ENCODE measurements at places on chromosomes 1 and 21.

- DNase-seq, result no peak
These were observed 8.1 kb downstream of the CELA2B start for GRCh38 chr1:15483971-15484370.

DNA sequence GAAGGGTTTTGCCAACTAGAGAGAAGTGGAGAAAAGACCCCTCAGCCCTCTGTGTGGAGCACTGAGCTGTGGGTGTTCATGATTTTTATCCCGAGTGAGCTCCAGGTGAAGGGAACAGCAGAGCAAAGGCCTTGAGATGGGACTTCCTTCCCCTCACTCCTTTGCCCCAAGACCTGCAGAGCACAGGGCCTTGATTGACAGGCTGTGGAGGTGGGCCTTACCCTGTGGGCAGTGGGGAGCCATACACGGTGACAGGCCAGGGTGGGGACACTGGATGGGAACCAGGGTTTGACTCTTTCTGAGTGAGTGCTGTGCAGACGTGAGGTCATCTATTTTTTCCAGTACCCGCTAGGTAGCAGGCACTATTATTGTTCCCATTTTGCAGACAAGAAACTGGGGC, 10.5 kb downstream of the KCNQ4 start:
- no peak for DNase-seq

DNA sequence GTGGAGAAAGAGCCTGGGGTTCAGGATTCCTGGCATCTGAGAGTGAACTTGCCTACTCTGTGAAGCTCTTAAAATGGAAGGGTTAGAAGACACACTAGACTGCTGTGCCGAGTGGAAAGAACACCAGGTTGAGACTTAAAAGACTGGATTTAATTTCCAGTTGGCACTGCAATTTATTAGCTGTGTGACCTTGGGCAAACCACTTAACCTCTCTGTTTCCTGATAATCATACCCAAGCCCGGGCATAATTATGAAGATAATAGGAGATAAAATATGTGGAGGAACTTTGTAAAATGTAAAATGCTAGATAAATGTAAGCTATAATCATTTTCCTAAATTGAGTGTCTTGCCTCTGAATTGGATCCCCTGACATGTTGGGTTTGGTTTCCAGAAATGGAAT, 4.7 kb upstream of the LHX4 start:
- DNase-seq, result no peak

DNA sequence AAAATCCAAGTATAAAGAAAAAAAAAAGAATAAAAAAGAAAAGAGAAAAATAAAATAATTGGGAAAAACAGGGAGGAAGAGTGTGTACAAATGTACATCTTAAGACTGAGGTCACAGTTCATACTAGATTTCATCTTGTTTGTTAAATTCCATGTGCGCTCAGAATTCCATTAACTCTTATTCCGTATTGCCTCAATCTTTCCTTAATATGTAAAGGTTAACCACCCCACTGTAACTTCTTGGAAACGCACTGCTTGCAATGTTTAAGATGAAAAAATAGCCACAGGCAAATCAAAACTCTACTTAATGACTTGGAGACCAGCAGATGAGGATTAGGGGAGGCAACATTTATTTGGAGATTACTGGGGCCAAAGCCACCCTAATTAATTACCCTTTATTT, 23.9 kb upstream of the KCNE1 start:
- DNase-seq, result no peak

- DNase-seq, result no peak
These were observed 142.9 kb upstream of the COL6A1 start for GRCh38 chr21:45838634-45839033.

DNA sequence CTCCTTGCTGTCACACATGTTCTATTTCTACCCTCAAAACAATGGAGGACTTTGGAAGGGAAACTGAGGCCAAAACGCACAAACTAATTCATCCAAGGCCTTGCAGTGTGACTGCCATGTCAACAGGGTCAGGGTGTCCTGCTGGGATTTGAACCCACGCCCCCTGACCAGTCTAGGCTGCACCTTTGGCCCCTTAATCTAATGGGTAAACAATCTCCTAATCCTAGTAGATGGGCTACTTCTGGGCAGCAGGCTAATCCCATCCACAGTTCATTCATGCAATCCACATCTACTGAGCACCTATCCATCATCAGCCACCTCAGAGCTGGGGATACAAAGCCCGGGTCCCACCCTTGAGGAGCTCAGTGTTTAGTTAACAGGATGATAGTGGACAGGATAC, 17.0 kb upstream of the LEFTY2 start:
- no peak for DNase-seq

GRCh38 chr1:164617377-164618201, 58.6 kb downstream of the PBX1 start:
- no peak for DNase-seq

DNA sequence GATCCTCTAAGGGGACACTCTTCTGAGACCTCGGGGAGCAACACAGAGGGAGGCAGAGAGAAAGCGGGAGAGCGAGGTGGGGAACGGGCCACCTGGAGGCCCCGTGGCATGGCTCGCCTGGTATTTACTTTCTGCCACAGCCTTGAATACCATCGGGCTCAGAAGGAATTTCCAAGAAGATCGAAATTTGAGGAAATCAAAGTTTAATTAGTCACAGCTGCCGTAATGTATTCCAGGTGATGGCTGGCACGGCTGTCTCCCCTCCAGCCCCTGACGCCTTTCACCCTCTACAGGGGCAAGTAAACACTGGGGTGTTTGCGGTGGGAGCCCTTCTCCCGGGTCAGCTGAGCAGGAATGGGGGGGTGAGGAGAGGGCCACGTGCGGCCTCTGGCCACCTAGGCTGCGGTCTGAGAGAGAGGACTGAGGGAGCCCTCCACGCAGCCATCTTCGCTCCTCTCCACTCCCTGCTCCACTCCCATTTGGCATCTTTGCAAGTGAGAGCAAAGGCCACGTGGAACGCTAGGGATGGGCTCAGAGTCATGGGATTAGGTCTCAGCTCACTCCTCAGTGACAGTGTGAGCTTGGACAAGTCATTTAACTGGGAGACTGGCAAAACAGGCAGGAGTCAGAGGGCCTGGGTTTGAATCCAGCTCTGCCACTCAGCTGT, 125.2 kb downstream of the SYF2 start:
- no peak for DNase-seq

GRCh38 chr1:103514920-103515503, 10.5 kb upstream of the RNPC3 start:
- DNase-seq, result no peak

- no peak for DNase-seq
These were observed 18.3 kb upstream of the SELP start for GRCh38 chr1:169648187-169648586.

GRCh38 chr1:198543670-198544260, 3.3 kb upstream of the ATP6V1G3 start:
- DNase-seq, result no peak

GRCh38 chr1:113858418-113858817, 13.1 kb downstream of the PTPN22 start:
- no peak for DNase-seq

All from NCI-H1930 (cell line).